ENCODE measurements at places on chromosomes 12 and 14.

GRCh38 chr14:106505366-106505765, 979.0 kb downstream of the TMEM121 start:
- DNase-seq, result no peak

DNA sequence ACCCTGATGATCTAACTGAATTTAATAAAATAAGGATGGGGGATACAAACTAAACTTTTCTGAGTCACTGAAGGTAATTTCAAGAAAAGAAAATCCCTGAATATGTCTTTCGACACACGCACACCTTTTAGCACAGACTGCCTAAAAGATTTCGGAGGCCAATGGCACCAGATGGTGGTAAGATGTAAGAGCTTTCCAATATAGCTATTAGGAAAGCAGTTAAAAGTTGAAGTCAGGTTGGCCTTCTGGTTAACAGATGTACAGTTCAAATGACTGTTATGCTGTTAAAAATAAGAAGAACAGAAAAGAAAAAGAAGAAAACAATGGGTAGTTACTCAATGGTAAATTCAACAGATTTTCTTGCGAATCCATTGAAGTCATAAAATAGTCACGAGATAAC, 80.7 kb upstream of the KRR1 start:
- no peak for DNase-seq

- no peak for DNase-seq
Measured at GRCh38 chr12:3967556-3968160, 94.5 kb upstream of the PARP11 start.

DNA sequence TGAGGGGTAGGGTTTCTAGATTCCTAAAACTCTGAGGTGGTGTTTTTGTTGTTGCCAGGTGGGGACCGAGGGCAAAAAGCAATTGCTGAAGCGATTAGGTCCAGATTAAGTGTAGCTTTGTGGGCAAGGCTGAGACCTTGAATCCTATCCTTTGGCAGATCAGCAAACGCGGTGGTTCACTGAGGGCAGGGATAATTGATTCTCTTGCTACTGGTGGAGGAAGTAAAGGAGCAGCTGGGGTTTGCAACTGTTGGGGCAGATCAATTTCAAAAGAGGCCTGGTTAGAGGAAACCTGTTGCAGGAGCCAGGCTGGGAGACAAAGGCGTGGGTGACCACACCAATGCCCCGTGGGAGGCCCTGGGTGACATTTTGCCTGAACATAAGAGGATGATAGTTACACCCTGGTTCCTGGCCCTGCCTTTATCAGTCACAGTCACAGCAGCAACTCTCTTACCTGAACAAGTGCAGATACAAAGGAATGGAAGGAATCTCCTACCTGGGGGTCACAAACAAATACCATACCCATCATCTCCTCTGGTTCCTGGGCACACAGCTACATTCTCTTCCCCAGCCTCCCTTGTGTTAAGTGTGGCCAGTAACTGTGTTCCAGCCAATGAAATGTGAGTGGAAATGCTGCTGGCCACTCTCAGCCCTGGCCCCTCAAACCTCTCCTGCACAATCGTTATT, 43.3 kb upstream of the RASSF3 start:
- DNase-seq, result no peak
